ENCODE measurements at places on chromosomes 5 and 9. TPM values are rescaled to one million over a fixed set of nuclear protein-coding genes. Genes with fewer than 3 reads are reported as not detected.

GRCh38 chr5:40605295-40605958 is 74.3 kb upstream of the PTGER4 start:
- no peak for ATAC-seq

- no peak for ATAC-seq
Observed at GRCh38 chr5:128470663-128471062, 67.4 kb downstream of the FBN2 start.

- no peak for ATAC-seq
Observed at GRCh38 chr9:135840107-135840506, 67.2 kb downstream of the CAMSAP1 start.

GRCh38 chr5:149583394-149583793 is 2.1 kb downstream of the ARHGEF37 start:
- ATAC-seq = no peak

GRCh38 chr5:118392491-118392890 is 595.9 kb downstream of the DTWD2 start:
- ATAC-seq = no peak

- no peak for ATAC-seq
Observed at GRCh38 chr5:65512170-65512937, 30.6 kb upstream of the ADAMTS6 start.

GRCh38 chr5:58335518-58335917 is 124.4 kb downstream of the PLK2 start:
- ATAC-seq = no peak

GRCh38 chr9:105901514-105902109 is 207.3 kb downstream of the TMEM38B start:
- ATAC-seq = no peak

GRCh38 chr9:81002242-81002641 is 687.1 kb downstream of the TLE1 start:
- ATAC-seq = no peak

The KIF12 gene
- total RNA-seq = not detected

The PCDHGB6 gene
- total RNA-seq = 5.9 TPM

The IRX2 gene
- 1.2 TPM for total RNA-seq

Measured in gastroesophageal sphincter (tissue), 4 donors.